ENCODE measurements at places on chromosomes 7 and 10. TPM values are rescaled to one million over a fixed set of nuclear protein-coding genes. Genes with fewer than 3 reads are reported as not detected.

MXI1 gene
- 5.3 TPM for total RNA-seq

ATOH7 gene
- not detected for total RNA-seq

ZNF680 gene
- total RNA-seq = 9.5 TPM

LCOR gene
- 10.5 TPM for total RNA-seq

PRLHR gene
- total RNA-seq = not detected

KCNH2 gene
- 0.13 TPM for total RNA-seq

RBM48 gene
- total RNA-seq = 9.2 TPM

TBX20 gene
- total RNA-seq = 0.13 TPM

CYP26A1 gene
- 0.63 TPM for total RNA-seq

TAS2R4 gene
- total RNA-seq = 0.51 TPM

LRRC18 gene
- not detected for total RNA-seq

NEBL gene
- 1.2 TPM for total RNA-seq

All from dermis microvascular lymphatic vessel endothelial cell (primary cell).